Progenitor cell of endocrine pancreas (in vitro differentiated cells): ENCODE measurements at places on chromosomes 16 and 17.

GRCh38 chr16:11101695-11102522, 154.1 kb downstream of the SOCS1 start:
- no peak for DNase-seq

DNA sequence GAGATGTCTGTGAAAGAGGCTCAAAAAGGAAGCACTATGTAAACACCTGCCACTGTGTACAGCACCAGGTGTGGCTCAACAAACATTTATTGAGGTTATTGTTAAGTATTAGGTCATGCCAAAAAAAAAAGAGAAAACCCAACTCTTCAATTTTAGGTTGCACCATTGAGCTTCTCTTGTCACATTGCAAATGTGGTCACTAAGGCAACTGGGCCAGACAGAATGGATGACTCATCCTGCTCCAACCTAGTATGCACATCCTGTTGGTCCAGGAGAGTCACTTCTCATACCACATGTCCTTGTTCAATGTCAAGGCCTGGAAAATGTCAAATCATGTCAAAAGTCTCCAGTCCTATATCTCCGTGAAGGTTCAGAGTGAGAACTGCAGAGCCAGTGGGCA, 25.0 kb downstream of the HOXB1 start:
- no peak for DNase-seq

DNA sequence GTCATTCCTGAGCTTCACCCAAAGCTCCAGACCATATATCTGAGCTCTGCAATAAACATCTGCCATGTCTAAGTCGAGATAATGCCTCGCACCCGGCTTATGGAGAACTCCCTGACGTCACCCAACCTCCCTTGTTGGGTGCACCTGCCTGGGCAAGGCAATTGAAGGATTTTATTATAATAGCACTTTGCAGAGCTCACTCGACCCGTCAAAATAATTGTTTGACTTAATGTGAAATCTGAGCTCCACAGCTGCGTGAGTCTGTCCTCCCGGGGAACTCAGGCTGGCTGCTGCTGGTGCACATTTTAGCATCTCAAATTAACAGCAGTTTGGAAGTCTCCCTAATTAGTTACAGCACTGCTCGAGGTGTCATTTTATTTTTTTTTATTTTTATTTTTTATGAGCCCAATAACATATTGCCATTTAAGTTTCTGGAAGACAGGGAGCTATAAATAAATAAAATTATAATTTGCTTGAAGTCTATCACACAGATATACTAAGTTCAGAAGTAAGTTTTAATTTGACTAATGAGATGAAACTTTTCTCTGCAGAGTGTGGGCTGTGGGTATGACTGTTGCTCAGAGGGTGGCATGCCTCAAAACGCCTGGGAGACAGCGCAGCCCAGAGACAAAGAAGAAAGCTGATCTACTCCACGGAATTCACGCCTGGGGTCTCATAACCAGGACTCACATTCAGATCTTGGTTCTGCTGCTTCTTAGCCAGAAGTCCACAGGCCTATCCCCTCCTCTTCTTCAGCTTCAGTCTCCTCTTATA, 401.4 kb upstream of the C16orf82 start:
- DNase-seq, result no peak

DNA sequence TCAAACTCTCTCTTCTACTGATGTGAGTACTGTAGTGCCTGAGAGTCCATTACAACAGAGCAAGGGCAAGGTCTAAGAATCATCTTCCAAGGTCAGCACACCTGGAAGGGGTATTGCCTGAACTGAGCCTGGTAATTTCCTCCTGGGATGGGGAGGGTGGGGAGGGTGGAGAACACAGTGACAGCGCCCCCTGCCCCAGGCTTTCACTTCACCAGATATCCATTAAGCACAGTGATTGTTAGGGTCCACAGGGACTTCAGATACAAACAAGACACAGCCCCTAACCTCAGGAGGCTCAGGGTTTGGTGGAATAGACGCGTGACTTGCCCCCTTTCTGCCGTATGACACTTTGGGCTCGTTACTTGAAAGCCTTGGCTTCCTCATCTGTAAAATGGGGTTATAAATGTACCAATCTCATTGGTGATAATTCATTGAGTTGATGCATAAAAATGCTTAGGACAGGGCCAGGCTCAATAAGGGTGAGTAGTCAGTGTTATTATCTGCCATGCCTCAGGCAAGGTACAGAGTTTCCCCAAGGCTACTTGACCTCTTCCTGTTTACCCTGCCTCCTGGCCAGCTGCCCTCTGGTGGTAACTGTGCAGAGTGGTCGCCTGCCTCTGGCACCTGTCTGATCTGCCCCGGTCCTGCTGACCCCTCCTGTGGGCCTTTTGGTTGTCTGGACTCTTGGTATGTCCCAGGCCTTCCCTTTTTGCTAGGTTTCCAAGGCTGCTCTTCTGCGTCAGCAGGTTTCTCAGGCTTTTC, 13.1 kb upstream of the BRD7 start:
- DNase-seq, result no peak

DNA sequence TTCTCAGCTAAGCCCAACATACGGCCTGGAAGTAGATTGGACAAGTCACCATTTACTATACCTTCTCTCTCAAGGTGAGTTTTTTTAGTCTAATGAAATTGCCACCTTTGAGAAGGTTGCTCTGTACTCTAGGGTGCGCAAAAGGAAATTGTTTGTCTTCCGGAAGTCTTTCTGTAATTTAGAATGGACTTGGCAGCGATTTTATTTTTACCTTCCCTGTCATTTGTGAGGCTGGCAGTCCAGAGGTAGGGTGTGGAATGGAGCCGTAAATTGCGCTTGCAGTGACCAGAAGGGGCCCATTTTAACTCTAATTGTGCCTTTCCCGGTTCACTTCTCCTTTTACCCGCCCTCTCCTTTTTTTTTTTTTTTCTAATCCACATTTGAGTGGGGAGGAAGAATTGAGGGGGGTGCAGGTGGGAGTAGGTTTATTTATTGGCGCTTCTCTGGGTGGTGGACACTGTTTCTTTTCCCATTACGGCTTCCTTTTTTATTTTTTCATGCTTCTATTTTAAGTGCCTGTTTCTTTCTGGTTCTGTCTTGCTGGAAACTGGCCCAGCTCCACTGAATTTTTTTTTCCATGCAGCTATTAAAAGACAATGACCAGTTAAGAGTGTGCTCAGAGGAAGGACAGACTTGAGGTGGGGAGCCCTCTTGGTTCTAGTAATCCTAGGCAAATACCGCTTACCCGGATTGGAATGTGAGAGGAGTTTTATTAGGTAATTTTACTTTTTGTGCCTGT, 89.7 kb upstream of the CLEC18A start:
- no peak for DNase-seq

DNA sequence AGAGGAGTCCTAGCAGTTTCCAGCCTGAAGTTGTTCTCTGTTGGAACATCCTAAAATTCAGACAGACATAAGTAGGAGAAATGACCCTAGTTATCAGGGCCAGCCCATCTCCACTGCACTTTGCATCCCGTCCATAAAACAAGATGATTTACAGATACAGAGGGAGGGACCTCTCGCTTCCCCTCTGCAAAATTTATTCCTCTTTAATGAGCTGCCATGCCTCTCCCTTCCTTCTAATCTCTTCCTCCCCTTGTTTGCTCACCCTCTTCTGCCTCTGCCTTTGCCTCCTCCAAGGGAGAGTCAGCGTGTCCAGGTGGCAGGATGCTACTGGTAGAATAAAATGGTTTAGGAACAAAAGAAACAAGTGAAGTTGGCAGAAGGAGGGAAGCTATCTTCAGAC, 351.3 kb downstream of the SOX9 start:
- no peak for DNase-seq

DNA sequence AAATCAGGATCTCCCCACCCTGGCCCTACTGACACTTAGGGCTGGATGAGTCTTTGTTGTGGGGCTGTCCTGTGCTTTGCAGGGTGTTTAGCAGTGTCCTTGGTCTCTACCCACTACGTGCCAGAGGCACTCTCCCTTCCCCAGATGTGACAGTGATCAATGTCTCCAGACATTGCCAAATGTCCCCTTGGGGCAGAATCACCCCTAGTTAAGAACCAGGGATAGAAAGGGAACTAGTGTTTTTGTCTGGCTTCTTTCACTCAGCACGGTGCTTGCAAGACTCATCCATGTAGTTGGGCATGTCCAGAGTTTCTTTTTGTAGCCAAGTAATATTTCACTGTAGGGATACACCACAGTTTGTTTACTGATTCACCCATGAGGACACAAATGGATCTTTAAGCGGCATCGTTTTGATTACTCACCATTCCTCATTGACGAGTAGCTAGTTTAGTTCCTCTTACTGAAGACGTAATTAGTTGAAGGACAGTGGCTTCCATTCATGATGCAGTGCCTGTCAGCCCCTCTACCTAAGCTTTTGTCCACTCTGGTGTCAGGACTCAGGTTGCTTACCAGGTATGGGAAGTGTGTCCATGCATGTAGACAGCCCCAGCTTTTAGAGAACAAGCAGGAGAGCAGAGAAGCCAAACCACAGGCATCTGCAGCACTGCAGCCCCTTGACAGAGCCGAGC, 26.0 kb upstream of the ITGB4 start:
- no peak for DNase-seq

DNA sequence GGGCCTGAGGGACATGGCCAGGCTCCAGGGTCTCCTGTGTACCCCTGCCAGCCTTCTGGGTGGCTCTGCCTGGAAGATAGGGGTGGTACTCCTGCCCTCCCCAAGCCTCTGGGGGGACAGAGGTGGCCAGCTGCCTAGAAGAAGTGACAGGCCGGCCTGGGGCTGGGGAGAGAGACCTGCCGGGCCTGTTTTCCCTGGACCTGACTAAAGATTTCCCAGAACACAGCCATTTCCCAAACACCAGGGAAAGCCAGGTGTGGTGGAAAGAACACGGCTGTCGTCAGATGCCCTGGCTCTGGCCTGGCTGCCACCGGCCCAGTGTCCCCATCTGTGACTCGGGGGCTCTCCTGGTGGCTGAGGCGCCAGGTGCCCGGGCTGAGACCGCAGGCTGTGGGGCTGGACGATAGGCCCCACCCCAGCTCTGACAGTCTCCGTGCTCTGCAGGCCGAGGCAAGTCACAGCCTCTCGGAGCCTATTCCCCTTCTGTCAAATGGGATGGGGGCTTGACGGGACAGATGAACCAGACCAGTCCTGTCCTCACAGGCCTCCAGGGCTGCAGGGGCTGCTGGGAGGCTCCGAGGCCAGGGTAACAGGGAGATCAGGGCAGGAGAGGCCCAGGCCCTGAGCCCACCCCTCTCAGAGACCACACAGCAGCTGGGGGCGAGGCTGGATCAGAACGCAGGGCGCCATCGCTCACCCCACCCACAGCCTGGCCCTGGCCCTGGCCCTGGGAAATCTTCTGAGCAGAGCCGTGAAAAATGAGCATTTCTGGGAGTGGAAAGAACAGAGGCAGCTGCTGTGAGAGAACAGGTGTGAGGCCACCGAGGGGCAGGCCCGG, 33.1 kb downstream of the CTU2 start:
- no peak for DNase-seq

DNA sequence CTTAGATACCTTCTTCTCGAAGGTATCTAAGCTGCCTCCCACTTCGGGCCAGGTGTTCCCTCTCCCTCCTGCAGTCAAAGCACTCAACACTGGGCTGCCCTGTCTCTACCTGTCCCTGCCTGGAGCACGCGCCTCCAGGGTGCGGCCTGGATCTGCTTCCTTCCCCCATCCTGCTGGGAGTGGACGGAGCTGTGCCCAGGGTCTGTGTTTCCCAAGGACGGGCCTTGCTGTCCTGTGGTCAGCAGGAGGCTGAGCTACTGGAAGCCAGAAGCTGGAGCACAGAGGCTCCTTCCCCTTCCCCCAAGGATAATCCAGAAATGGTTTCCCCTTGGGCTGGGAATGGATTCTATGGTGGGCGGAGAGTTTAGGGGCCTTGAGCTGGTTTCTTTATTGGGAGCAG, 16.7 kb downstream of the LLGL2 start:
- no peak for DNase-seq

- no peak for DNase-seq
Observed at GRCh38 chr17:73126716-73127473, 34.4 kb upstream of the SLC39A11 start.
